Foreskin fibroblast (primary cell): ENCODE measurements at places on chromosomes 6 and 20.

DNA sequence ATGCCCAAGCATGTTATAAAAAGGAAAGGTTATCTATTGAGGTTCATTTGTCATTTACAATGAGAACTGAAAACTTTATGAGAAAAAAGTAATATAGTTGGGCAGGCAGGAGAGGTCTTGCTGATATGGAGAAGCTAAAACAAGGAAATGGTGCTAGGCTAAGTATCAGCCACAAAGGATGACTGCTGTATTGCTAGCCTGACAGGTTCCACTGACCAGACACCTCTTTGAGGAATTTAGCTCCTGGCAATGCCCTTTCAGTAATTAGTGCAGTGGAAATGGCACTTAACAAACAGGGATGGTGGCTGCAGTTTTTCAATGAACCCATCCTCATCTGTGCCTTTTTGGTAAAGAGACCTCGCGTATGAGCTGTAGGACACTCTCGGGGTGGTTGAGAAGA is 284.4 kb downstream of the ZFAND3 start:
- DNase-seq = no peak

DNA sequence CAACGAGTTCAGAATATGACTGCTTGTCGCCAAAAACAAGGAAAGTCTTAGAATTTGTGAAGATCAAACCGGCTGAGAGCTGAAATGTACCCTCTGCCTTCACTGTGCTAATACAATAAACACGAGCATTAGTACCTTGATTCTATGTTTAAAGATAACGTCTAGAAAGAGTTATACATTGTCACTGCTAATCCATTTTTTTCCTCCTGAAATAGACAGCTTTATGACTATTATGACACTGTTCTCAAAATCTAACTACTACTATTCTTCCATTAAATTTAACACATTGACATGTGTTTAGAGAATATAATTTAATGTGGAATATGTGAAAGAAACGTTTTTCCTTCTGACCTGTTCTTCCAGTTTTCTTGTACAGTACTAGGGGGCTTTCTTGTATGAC is 204.8 kb downstream of the UST start:
- DNase-seq = no peak

DNA sequence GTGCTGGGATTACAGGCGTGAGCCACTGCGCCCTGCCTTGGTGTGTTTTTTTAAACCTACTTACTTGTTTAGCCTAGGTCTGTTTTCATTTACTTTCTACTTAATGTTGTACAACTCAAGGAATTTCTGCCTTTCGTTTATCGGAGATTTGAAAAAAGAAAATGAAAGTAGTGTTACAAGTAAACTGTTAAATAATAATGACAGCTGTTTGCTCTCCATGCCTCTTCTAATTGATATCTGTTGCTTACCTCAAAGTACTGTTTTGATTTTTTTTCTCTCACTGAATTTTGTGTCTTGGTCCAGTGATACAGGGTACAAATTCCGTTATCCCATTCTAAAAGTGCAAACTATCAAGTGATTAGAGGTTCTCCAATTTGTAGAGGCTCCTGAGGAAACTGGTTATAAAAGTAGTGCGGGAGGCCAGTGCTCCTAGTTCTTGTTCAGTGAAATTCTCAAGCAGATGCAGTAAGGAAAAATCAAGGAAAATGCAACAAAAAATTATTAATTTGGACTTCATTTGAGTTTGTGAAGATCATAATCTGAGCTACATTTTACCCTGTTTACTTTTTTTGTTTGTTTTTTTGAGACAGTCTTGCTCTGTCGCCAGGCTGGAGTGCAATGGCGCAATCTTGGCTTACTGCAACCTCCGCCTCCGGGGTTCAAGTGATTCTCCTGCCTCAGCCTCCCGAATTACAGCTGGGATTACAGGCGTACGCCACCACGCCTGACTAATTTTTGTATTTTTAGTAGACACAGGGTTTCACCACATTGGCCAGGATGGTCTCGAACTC is 2.2 kb downstream of the UBR2 start:
- DNase-seq = no peak

DNA sequence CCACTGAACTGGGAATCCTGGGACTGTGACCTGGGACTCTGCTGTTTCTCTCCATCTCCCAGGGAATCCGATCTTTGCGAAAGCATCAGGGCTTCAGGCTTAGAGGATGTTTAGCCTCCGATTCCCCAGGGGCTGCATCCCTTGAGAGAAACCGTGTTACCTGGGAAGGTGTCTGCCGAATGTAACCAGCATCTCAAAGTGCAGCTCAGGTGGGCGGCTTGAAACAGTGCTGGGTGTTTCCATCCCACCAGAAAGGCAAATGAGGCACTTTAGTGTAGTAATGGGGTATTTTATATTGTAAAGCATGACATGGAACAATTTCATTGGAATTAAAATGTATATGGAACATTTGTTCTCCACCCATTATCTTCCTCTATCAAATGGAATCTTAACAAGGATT is 15.2 kb downstream of the CDH4 start:
- no peak for DNase-seq

DNA sequence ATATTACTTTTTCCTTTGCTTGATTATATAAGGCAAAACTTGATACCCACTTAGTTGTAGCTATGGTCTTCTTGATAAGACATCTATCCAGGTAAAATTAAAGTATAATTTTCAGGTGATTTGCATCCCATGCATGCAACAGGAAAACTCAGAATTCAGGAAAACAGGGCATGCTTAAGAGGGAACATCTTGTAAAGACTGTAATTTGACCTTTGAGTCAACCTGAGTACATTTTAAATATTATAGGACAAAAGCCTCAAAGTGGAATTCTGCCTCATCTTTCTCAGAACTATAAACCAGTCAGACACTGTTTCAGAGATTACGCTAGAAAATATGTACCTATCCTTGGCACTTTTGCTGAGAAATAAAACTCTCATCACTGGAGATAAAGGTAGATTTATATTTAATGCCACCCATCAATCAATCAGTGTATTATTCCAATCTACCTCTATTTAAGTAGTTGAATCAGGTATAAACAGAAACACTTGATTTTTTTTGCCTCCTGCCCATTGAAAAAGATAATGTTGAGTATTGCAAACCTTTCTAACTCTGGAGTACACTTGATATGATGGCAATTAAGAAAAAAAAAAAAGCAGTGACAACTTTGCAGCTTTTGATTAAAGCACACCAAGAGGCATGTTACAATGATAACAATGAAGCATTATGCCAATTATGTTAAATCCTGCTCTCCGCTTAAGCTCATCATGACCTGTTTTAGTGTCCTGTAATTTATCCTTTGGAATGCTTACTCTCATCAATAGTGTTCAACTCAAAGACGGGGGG is 2.8 kb downstream of the CITED2 start:
- DNase-seq = no peak

DNA sequence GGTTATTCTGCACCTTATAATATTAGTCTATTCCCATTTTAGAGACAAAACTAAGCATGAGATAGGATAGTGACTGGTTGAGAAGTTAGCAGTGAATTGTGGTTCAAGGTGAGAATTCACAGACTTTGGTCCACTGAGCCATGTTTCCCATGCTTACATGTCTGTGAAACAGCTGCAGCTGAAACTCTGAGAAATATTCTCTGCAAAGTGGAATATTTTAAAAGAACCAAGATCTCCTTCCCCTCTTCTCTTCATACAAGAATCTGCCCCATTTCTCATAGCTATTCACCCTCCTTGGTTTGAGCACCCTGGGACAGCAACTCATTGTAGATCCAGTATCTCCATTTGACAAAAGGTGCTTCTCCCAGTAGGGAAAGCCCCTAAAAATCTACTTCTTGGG is 70.2 kb upstream of the TMEM170B start:
- no peak for DNase-seq

DNA sequence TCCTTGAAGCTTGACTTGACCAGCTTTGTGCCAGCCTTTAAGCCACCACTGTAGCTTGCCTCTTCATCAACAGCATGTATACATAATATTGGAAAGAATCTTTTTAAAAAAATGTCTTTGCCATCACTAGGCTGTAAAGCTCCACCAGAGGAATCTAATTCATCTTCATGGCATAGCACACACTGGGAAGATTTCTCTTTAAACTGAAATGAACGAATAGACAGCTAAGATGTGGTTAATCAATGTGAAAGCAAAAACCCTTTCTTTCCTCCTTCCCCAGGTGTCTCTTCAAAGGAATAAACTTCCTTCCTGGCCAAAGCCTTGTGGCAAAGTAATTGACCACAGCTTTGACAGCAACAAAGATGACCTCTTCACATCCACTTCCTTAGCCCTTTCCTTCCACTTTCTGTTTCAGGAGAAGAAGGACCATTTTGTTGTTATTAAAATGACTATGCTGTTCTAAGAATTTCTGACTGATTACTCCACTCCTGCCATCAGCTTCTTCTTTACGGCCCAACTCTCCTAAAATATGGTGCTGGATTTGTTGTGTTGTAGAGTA is 428.7 kb upstream of the SOX4 start:
- DNase-seq = peak; percentile 7

DNA sequence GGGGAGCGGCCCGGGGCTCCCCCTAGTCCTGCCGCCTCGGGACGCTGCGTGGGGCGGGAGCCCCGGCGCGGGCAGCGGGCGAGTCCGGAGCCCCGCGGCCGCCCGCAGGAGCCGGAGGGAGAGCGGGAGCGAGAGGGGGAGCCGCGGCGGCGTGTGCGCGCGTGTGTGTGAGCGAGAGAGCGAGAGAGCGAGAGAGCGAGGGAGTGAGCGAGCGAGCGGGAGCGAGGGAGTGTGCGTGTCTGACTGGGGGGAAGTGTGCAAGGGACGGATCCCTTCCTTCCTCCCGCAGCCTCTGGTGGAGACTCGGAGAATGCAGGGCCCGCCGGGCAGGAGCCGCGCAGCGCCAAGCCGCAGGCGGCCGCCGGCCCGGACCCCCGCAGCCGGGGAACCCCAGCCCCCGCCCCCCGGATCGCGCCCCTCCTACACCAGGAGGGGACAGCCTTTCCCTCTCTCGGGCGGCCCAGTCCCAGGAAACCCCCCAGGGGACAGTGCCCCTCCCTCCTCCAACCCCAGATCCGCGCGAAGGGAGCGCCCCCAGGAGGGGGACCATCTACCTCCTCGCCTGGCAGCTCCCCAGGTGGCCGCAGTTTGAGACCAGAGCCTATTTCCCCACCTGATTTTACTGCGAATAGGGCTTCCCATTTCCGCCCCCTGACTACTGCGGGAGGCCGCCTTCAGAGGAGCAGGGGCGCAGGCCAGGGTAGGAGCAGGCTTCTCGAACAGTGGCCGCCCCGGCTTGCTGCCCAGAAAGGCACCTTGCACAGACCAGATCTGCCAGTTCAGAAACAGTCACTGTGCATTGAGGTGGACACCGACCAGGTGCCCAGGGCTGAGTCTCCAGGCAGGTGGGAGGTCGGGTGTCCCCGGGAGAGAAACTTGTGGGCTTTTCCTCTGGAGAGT is at the start of gene CDH22:
TSS of gene CDH22 (minus strand) at position 241 of the 900 bp plus-strand sequence. CDS start 57,204 bp downstream, outside the sequence.
- DNase-seq = peak; percentile 64

DNA sequence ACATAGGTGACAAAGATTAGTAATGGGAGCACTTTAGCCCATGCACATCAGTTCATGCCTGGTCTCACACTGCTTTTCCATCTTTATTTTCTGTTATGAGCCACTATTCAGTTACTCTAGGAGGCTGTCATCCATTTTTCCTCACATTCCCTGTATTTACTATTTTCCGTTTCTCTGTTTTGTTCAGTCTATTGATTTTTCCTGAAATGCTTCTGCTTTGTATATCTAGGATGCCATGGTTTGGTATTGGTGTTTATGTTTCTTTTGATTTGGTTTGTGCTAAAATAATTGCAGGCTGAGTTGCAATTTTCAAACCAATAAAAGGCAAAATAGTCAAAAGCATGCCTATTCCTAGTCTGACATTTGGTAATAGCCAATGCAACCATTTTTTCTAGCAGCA is 28.9 kb upstream of the ZNF292 start:
- DNase-seq = no peak

GRCh38 chr6:131061041-131061750 is 1.8 kb downstream of the EPB41L2 start:
- no peak for DNase-seq
